Uterus (tissue), 4 donors: ENCODE measurements at places on chromosomes 13 and 19. TPM values are rescaled to one million over a fixed set of nuclear protein-coding genes. Genes with fewer than 3 reads are reported as not detected.

BRD4 gene
- 11.0 TPM for total RNA-seq

CCDC70 gene
- total RNA-seq: not detected

ZNF582 gene
- 9.2 TPM for total RNA-seq

PPM1N gene
- not detected for total RNA-seq

METTL21C gene
- not detected for total RNA-seq

CACNA1A gene
- total RNA-seq: 0.77 TPM

PRR12 gene
- total RNA-seq: 6.4 TPM

FLT3 gene
- 0.24 TPM for total RNA-seq

FGF21 gene
- total RNA-seq: not detected

PNMA8C gene
- total RNA-seq: 3.7 TPM

TJP3 gene
- 5.4 TPM for total RNA-seq

KIR2DL3 gene
- total RNA-seq: not detected

ZNF541 gene
- total RNA-seq: not detected

HIPK4 gene
- total RNA-seq: 0.48 TPM

GRCh38 chr19:47045867-47046470, 2.5 kb downstream of the TMEM160 start:
- no peak for DNase-seq

GRCh38 chr19:47075941-47076340, 27.5 kb upstream of the TMEM160 start:
- no peak for DNase-seq

DNA sequence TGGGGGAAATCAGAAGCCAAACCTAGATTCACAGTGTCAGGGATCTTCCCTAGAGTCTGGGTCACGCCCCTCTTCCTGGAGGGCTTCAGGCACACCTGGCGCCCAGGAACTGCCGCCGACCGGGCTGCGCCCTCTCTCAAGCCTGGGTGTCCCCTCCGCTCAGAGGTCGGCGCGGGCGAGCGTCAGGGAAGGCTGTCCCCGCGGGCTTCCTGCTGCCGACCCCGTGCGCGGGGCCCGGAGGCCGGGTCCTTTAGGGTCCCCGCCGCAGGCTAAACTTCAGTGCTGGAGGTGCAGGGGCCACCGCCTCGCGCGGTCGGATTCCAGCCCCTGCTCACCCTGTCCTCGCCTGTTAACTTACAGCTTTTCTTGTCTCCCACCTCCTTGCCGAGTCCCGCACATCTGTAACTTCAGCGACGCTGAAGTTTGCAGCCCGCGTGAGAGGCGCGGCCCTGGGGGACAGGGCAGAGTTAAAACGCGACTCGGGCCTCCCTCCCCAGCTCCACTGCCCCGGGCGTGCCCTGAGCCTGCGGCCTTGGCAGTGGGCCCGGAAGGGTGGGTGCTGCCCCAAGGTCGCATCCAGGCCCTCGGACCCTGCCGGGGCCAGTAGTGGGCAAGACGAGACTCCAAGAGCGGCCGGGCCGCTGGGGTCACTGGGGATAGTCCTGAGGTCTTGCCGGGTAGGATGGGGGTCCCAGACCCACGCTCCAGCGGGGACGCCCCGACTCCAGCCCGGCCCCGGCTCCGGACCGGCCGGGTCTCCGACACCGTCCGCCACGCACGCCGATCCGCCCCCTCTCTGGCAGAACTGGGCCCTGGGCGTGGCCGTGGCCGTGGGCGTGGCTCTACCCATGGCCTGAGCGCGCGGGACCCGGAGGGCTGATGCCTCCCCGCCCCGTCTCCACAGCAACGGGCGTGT, 95.6 kb upstream of the ZNF98 start:
- peak; percentile 22 for DNase-seq

GRCh38 chr19:16084067-16084685, 7.9 kb downstream of the TPM4 start:
- no peak for DNase-seq

GRCh38 chr13:33911521-33911920, 93.6 kb downstream of the RFC3 start:
- no peak for DNase-seq

- DNase-seq: no peak
Observed at GRCh38 chr19:48713041-48713863, 6.3 kb downstream of the MAMSTR start.

DNA sequence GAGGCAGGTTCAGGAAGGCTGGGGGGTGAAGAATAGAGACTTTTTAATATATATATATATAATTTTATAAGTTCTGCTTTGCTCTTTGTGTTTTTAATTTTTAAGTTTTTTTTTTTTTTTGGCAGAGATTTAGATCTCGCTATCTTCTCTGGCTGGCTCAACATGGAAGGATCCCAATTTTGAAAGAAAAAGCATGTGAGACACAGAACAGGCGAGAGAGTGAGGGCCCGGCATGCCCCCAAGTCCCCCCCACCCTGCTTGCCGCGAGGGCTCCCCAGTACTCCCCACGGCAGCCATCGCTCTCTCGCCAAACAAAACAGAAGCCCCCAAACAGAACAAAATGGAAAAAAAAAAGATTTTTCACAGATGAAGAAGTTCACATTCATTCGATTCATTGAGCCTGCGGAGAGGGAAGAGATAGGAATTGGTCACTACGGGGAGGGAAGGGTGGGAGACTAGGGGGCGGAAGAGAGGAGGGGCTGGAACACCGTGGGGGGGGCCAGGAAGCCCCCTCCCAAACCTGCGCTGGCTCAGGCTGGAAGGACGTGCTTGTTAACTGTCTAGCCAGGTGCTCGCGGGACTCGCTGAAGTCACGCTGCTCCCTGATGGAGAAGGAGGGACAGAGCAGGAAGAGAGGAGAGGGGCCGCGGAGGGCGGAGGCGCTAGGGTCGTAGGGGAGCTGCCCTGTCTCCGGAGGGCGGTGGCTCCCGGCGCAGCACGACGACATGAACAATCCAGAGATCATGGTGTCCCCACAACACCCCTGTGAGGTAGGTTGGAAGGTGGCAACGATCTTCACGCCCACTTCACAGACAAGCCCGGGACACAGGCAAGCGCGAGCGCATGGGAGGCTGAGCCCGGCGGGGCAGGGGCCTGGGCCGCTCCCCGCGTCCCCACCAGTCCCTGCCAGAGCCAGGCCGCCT, 10.6 kb downstream of the KHSRP start:
- DNase-seq: no peak

- peak; percentile 24 for DNase-seq
Observed at GRCh38 chr19:56350416-56351045, 35.9 kb upstream of the ZSCAN5A start.

- DNase-seq: no peak
Observed at GRCh38 chr13:76307142-76307541, 579.1 kb downstream of the KCTD12 start.

GRCh38 chr19:870963-871401, 11.5 kb downstream of the CFD start:
- no peak for DNase-seq

DNA sequence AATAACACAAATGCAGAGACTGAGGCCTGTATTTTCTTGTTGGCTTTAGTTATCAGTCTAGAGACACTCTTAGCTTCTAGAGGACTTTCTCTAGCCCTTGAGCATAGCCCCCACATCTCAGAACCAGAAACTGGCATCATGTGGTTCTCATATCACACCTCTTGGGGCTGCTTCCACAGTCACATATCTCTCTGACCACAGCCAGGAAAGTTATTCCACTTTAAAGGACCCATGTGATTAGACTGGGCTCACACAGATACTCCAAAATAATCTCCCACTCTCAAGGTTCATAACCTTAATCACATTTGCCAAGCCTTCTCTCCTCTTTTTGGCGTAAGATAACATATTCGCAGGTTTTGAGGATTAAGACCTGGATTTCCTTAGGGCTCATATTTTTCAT, 846.9 kb upstream of the MIR17HG start:
- DNase-seq: no peak

DNA sequence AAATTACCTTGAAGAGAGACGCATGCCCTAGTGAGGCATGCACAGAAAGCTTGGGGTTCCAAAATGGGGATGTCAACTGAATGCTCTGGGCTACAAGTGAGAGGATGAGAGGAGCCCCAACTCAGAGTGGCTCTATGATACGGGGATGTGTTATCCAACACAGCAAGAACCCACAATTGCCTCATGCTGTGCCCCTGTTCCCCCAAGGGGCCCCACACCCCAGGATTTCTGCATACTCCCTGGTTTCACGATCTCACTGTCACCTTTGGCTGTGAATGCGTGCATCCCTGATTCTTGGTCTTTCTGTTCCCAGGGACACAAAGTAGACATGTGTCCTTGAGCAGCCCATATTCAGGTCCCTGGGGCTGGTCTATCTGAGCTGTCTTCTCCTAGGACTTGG, 29.3 kb downstream of the WDR88 start:
- no peak for DNase-seq

DNA sequence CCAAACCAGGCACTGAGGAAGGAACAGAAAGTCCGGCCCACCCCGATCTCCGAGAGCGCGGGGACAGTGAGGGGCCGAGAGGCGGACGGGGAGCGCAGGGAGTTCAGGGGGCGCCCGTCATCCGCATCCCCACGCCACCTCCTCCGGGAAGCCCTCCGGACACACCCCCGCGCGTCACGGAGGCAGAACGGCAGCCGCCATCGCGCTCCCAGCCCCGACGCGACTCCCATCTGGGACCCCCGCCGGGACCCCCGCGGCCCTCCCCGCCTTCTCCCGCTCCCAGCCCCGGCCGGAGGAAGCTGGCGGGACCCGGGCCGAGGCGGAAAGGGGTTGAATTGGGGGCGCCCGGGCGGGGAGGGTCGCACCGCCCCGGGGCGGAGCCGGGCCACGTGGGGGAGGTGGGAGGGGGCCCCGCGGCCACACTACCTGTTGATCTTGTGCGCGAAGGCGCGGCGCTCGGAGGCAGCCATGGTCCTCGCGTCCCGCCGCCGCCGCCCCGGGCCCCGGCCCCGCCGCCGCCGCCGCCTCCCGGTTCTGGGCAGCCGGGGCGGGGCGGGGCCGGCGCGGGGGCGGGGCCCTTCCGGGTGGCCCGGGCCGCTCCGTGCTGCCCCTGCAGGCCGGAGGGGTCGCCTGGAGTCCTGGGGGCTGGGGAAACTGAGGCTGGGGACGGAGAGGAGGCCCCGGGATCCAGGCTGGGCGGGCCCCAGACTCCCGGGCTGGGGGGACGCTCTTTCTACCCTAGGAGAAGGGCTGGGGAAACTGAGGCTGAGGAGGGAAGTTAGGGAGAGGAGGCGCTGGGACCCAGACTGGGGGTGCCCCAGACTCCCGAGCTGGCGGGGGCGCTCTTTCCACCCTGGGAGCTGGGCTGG, at the start of gene DOCK6:
DOCK6 (minus strand) TSS at position 554 of the 869 bp plus-strand sequence; CDS start at position 470, 84 bp downstream.
- DNase-seq: peak; percentile 42

DNA sequence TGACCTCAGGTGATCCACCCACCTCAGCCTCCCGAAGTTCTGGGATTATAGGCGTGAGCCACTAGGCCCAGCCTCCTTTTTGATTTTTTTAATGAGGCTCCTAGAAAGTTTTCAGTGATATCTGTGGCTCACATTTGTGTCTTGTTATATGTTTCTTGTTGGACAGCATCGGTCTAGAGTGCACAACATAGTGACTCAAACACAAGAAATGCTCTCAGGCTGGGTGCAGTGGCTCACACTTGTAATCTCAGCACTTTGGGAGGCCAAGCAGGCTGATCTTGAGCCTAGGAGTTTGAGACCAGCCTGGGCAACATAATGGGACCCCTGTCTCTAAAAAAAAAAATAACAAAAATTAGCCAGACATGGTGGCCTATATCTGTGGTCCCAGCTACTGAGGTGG, 8.2 kb downstream of the PHF11 start:
- no peak for DNase-seq

- DNase-seq: no peak
Observed at GRCh38 chr13:49271264-49271663, 23.5 kb downstream of the CDADC1 start.

- DNase-seq: peak; percentile 25
Observed at GRCh38 chr19:42277821-42278451, 8.9 kb downstream of the CIC start.

- DNase-seq: no peak
Observed at GRCh38 chr19:44807162-44807561, 1.7 kb upstream of the BCAM start.

GRCh38 chr13:42891591-42891990, 100.5 kb downstream of the EPSTI1 start:
- no peak for DNase-seq

GRCh38 chr13:78370231-78370630, 233.1 kb downstream of the POU4F1 start:
- no peak for DNase-seq
